ENCODE measurements at places on chromosomes 7 and 10. TPM values are rescaled to one million over a fixed set of nuclear protein-coding genes. Genes with fewer than 3 reads are reported as not detected.

PDE6C gene
- not detected for polyA plus RNA-seq

DNAJC12 gene
- 0.19 TPM for polyA plus RNA-seq

FRMD4A gene
- 0.22 TPM for polyA plus RNA-seq

CALCR gene
- polyA plus RNA-seq = not detected

GRCh38 chr7:11557627-11558026, 274.4 kb downstream of the THSD7A start:
- no peaks in the 10 kb centered on the region for H3K27me3 ChIP-seq
- DNase-seq = no peak

- DNase-seq = no peak
- no peaks in the 10 kb centered on the region for H3K36me3 ChIP-seq
- no peak overlapping the region for H3K4me3 ChIP-seq
- no peaks in the 10 kb centered on the region for H3K4me1 ChIP-seq
- no peak overlapping the region for H3K27ac ChIP-seq
These were observed 87.4 kb downstream of the CELF2 start for GRCh38 chr10:11104772-11105675.

- H3K27ac ChIP-seq = no peak overlapping the region
- H3K4me1 ChIP-seq = no peaks in the 10 kb centered on the region
- peak; percentile 25 for DNase-seq
- no peak overlapping the region for H3K4me3 ChIP-seq
- no peaks in the 10 kb centered on the region for H3K27me3 ChIP-seq
These were observed 258.4 kb downstream of the SEMA3A start for GRCh38 chr7:83936056-83936708.

DNA sequence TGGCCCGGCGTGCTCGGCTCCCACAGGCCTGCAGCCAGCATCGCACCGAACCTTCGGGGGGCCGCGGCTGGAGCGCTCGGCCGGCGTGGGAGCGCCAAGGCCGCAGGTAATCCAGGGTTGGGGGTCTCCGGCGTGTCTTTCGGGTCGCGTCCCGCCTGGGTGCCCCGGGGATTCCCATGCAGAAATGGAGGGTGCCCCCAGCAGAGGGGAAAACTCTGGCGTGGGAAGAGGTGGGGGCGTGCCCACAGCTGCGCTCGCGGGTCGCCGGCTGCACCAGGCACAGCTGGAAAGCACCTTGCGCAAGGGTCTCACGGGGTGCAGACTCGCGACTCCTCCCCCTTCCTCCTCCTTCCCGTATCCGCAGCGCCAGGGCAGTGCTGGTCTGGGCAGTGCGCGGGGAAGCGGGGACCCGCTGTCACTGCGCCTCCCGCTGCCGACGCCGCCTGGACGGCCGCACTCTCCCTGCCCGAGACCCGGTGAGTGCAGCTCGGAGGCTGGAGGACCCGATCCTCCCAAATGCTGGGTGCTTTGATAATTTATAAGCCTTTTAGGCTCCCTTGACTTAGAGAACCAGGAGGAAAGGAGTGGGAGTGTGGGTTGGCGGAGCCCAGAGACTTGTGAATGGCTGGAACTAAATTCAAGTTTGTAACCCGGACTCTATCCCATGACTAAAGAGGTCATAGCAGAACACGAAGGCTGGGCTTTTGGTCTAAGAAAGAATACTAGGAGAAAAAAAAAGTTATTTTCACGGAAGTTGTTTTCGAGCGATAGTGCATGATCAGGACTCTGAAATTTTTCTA, 489 bp downstream of the MAP3K8 start:
- H3K36me3 ChIP-seq = peaks cover 31% of the 10 kb centered on the region
- H3K4me1 ChIP-seq = peaks cover 67% of the 10 kb centered on the region
- peak; percentile 89 for DNase-seq
- no peaks in the 10 kb centered on the region for H3K27me3 ChIP-seq
- H3K27ac ChIP-seq = peak overlapping the region; percentile 99
- peak overlapping the region; percentile 97 for H3K4me3 ChIP-seq

DNA sequence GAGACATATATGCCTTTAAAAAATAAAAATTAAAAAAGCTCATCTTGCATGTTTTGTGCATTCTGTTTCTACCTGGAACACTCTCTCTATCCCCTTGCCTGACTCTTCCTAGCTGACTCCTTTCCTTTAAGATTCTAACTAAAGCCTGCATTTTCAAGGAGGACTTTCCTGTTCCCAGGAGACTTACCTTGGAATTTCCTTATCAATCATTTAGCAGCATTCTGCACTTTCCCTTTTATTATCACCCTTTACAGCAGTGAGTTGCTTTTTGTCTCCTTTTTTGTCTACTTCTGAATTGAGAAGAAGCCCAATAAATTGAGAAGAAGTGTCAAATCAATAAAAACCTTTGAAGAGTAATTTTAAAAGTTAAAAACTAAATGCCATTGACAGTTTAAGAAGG, 142.2 kb upstream of the TMEM196 start:
- no peaks in the 10 kb centered on the region for H3K27me3 ChIP-seq
- DNase-seq = no peak
- no peaks in the 10 kb centered on the region for H3K36me3 ChIP-seq
- H3K4me1 ChIP-seq = no peaks in the 10 kb centered on the region
- no peak overlapping the region for H3K27ac ChIP-seq

DNA sequence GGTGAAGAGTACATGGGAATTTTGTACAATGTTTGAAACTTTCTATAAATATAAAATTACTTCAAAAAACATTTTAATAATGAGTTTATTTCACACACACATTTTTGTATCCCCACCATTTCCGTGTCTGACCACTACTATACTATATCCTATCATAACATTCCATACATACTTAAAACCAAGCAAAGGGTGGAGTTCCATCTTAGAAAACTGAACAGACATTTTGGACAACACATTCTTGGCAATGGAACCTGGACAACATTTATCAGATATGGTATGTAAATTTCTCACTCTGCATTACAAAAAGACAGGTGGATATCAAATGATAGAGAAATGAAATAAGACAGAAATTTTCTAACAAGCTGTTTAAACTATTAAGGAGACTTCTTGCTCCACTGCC, 168.9 kb downstream of the TWIST1 start:
- no peak overlapping the region for H3K4me3 ChIP-seq
- H3K27me3 ChIP-seq = no peaks in the 10 kb centered on the region
- DNase-seq = no peak

GRCh38 chr7:121344093-121344492, 15.3 kb downstream of the WNT16 start:
- no peaks in the 10 kb centered on the region for H3K4me1 ChIP-seq
- no peak overlapping the region for H3K4me3 ChIP-seq
- no peak overlapping the region for H3K27ac ChIP-seq

GRCh38 chr7:2969398-2970306, 74.0 kb downstream of the CARD11 start:
- peaks cover 7% of the 10 kb centered on the region for H3K36me3 ChIP-seq
- no peaks in the 10 kb centered on the region for H3K27me3 ChIP-seq
- H3K4me3 ChIP-seq = no peak overlapping the region

- H3K27me3 ChIP-seq = no peaks in the 10 kb centered on the region
These were observed 24.7 kb downstream of the AOC1 start for GRCh38 chr7:150876817-150877526.

DNA sequence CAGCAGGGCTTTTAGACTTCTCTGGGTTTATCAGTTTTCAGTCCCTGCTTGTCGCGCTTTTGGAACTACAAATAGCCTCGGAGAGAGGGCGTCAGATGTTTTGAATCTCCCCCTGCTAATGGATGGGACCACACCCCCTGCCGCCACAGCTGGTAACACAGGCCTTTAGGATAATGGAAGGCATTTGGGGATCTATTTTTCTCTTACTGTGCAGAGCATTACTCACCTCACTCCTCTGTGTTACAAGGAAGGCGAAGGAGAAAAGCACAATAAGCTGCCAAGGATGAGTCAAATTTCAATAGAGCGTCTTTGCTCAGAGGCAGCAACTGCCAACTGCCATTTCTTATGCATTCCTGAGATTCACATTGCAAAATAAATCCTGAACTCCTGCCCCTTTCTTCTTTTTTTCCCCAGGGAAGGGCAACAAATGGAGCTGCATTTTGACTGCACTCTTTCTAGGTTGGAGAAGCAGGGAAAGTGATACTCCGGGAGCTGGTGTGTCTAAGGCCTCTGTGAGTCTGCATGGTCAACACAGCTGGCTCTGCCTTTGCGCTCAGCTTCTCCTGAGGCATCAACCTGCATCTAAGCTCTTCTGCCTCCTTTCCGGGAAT, 31.5 kb upstream of the SMNDC1 start:
- no peak overlapping the region for H3K4me3 ChIP-seq
- no peak for DNase-seq
- no peaks in the 10 kb centered on the region for H3K36me3 ChIP-seq
- no peaks in the 10 kb centered on the region for H3K27me3 ChIP-seq
- no peak overlapping the region for H3K27ac ChIP-seq

DNA sequence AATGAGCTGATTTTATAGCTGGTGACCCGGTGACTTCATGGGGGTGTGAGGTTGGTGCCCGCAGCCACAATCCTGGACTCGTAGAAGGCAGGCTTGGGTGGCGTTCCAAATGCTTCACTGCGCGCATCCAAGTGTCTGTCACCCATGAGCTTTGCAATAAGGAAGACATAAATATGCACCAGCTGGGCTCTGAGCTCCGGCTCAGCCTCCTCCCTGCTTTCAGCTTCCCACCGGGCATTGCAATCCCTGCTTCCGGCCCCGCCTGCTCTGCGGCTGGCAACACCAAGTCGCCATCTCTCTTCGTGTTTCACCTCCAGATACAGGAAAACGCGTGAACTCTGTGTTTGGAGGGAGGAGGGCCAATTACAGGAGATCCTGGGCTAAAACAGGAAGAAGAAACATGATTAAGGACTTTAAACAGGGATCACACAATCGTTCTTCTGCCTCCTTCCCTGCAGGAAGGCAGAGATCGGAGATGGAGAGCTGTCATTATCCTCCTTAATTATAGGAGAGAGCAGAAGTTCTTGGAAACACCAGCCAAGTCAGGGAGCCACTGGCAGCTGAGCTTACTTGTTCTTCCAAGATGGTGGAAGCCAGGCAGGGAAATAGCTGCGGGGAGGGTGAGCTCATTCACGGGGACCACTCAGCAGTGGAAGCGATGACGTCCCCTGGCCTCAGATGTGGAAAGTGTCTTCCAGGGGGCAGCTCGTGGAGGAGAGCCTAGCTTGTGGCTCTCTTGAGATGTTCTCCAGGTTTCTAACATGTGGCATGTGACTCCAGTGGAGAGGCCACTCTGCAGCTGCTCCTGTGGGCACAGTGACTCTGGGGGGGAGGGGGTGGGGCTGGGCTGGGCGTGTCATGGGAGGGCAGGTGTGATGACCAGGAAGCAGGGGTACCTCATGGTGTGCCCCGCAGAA, 134.9 kb downstream of the CAMK1D start:
- no peaks in the 10 kb centered on the region for H3K27me3 ChIP-seq
- peak overlapping the region; percentile 61 for H3K27ac ChIP-seq
- no peak for DNase-seq
- H3K36me3 ChIP-seq = no peaks in the 10 kb centered on the region
- peaks cover 47% of the 10 kb centered on the region for H3K4me1 ChIP-seq

DNA sequence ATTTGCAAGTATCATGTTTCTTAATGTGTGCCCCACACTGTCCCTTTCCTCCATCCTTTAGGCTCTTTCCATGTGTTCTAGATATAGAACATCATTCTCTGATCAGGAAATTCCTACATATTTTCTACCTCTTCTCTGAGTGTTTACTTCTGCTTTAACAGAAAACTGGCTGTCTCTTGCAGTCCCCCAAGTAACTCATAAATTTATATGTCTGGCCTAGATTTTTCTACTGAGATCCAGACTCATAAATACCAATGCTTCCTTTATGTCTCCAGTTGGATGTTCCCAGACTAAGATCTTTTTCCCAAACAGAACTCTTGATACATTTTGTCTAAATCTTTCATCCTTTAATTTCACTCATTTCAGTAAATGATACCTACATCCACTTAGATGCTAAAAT, 181.8 kb downstream of the CDK14 start:
- no peaks in the 10 kb centered on the region for H3K27me3 ChIP-seq
- no peak for DNase-seq
- H3K27ac ChIP-seq = no peak overlapping the region
- peaks cover 11% of the 10 kb centered on the region for H3K4me1 ChIP-seq
- H3K36me3 ChIP-seq = peaks cover 1% of the 10 kb centered on the region

DNA sequence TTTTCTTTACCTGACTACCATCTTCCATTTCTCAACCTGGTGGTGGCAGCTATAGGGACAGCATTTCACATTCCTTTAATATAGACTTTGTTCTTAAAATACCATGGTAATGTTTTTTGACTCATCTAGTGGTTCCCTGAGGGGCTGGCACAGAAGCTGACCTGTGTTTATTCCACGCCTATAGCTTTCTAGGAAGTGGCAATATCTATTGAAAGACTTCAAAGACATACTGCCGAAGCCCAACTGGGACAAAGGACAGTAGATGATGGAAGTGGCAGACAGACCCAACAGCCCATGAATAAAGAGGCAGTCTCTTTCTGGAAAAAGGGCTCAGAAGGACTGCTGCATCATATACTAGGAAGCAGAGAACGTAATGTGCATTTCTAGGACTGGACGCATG, 11.2 kb downstream of the SUN3 start:
- no peak for DNase-seq
- no peak overlapping the region for H3K4me3 ChIP-seq
- no peaks in the 10 kb centered on the region for H3K4me1 ChIP-seq
- no peaks in the 10 kb centered on the region for H3K36me3 ChIP-seq

DNA sequence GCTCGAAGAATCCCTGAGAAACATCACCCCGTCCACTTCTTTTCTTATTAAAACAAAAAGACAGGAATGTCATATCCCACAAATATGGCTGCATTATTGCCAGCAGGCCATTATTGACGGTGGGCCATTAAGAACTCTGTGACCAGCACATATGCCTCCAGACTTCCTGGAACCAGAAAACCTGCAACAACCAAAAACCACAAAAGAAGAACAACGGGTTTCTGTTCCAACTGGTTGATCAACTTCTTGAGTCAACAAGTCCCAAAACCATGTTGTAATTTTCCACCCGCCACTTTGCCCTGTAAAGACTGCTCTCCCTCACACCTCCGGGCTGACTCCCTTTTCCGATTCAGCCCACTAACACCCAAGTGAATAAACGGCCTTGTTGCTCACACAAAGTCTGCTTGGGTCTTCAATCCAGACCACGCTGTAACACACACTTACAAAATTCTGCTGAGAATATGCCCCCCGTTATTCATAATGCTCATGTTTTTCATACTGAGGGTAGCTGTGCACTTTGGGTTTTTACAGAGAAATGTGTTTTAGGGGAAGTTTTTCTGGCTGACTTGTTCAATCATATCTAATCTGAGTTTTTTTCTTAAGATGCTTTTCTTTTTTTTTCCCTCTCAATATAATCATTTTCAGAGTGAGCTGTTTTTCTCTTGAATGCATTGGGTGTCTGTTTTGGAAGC, 20.7 kb downstream of the ZNF107 start:
- no peak overlapping the region for H3K4me3 ChIP-seq
- H3K4me1 ChIP-seq = peaks cover 11% of the 10 kb centered on the region
- peaks cover 56% of the 10 kb centered on the region for H3K36me3 ChIP-seq

Measured in B cell (primary cell).